ENCODE measurements at places on chromosomes 5 and 9. TPM values are rescaled to one million over a fixed set of nuclear protein-coding genes. Genes with fewer than 3 reads are reported as not detected.
A peak's percentile ranks its signal among the peaks of the same experiment; 100 is the strongest.

Gene HAPLN1
- 5.0 TPM for polyA plus RNA-seq

Gene QRFP
- polyA plus RNA-seq: 0.36 TPM

Gene GPR150
- polyA plus RNA-seq: 0.90 TPM

Gene PCDHA11
- 1.3 TPM for polyA plus RNA-seq

Gene CNOT8
- polyA plus RNA-seq: 50.7 TPM

Gene GLDC
- polyA plus RNA-seq: 13.0 TPM

Gene MELK
- polyA plus RNA-seq: 8.6 TPM

Gene BNC2
- 8.9 TPM for polyA plus RNA-seq

- DNase-seq: no peak
Measured at GRCh38 chr5:169860585-169860984, 119.7 kb downstream of the INSYN2B start.

GRCh38 chr9:83041771-83042170, 21.2 kb downstream of the RASEF start:
- no peak for DNase-seq

- peak; percentile 32 for DNase-seq
Measured at GRCh38 chr5:173664154-173664526, 47.7 kb upstream of the BOD1 start.

GRCh38 chr5:109788596-109788995, 98.9 kb downstream of the MAN2A1 start:
- DNase-seq: no peak

DNA sequence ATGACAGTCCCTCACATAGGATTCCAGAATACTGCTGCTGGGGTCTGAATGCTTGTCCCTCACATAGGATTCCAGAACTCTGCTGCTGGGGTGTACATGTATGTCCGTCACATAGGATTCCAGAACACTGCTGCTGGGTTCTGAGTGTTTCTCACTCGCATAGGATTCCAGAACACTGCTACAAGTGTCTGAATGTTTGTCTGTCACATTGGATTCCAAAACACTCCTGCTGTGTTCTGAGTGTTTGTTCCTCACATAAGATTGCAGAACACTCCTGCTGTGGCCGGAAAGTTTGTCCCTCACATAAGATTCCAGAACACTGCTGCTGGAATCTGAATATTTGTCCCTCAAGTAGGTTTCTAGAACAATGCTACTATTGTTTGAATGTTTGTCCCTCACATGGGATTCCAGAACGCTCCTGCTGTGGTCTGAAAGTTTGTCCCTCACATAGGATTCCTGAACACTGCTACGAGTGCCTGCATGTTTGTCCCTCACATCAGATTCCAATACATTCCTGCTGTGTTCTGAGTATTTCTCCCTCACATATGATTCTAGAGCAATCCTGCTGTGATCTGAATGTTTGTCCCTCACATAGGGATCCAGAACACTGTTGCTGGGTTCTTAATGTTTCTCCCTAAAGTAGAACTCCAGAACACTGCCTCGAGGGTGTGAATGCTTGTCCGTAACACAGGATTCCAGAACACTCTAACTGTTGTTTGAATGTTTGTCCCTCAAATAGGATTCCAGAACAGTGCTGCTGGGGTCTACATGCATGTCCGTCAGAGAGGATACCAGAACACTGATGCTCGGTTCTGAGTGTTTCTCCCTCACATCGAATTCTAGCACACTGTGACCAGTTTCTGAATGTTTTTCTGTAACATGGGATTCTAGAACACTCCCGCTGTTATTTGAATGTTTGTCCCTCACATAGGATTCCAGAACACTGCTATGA, 200.4 kb downstream of the FOXD4L6 start:
- DNase-seq: no peak

DNA sequence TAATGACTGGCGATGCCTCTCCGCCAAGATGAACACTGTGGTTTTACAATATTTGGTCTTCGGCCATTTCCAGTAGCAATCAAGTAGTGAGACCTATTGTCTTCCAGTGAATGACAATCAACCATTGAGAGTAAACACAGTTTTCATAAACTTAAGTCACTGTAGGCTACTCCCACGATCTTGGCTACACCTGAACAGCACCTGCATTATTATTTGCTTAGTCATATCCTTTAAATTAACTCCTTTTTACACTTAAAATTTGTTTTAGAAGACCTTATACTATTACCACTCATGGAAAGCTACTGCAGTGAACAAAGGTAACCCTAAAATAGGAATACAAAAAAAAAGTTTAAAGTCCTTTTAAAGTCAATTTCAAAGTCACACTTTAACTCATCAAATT, 58.2 kb downstream of the ZNF354C start:
- no peak for DNase-seq

DNA sequence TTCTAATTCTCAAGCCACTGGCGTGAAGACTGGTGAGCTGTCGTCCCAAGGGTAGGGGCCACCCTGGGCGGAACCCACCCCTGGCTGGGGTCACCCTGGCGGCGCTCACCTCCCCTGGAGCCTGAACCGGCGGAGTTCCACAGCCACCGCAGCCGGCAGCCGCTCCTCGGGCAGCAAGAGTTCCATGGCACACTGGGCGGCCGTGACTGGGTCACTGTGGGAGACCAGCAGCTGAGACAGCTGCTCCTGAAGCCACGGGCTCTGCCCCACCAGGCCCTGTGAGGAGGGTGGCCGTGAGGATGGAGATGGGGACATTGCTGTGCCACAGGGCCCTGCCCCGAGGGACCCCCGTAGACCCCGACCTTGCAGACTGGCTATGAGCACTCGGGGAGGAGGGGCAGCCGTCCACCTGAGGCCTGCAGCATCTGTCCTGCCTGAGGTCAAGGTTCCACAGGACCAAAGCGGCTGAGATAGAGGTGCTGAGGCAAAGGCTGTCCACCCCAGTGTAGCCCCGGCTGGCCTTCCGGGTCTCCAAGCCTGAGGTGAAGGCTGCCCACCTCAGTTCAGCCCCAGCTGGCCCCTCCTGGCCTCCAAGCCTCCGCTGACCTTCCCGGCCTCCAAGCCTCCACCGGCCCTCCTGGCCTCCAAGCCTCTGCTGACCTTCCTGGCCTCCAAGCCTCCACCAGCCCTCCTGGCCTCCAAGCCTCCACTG, 50.6 kb upstream of the NRARP start:
- no peak for DNase-seq

GRCh38 chr5:150306775-150307174, 4.1 kb upstream of the ARSI start:
- no peak for DNase-seq

GRCh38 chr9:99178912-99179872, 42.5 kb downstream of the ALG2 start:
- DNase-seq: no peak

GRCh38 chr5:33509036-33509435, 68.3 kb downstream of the TARS1 start:
- DNase-seq: no peak

Measured in large intestine (tissue), 12 donors.